Stimulated activated CD4-positive, alpha-beta T cell treated with anti-CD3 and anti-CD28 coated beads, TNF-alpha, amount 100 ng/mL, for 1 hour (primary cell): ENCODE measurements at places on chromosomes 1 and 21.

DNA sequence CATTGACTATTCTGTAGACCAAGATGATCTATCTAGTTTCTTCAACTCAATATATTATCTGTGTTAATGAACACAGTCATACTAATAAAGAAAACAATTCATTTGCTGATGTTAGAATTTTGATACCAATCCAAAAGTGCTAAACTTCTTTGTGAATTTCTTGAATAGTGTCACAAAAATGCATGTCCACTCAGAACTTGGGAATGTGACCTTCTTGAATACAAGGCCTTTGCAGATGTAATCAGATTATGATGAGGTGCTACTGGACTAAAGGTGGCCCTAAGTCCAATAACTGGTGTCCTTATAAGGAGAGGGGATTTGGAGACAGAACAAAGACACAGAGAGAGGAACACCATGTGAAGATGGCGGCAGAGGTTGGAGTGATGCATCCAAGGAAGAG lies 305.8 kb upstream of the ZP4 start:
- no peak for DNase-seq

DNA sequence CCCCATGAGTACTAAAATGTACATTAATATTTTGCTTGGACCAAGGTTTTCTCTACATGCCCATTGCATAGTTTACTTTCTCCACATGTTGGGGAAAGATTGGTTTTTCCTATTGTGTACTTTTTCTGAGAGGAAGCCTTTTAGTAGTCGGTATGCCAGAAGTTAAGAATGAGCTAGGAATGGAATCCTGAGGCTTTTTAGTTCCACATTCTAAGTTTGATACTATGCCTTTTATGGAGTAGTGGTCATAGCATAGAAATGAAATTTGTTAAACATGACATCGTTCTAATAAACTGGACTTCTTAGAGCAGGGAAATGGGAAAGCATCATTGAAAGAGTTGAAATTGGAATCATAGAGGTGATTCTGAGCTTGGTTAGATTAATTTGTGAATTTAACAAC lies 64.3 kb downstream of the BCL9 start:
- no peak for DNase-seq

GRCh38 chr1:117535821-117536220 lies 70.0 kb upstream of the TENT5C start:
- DNase-seq = no peak

DNA sequence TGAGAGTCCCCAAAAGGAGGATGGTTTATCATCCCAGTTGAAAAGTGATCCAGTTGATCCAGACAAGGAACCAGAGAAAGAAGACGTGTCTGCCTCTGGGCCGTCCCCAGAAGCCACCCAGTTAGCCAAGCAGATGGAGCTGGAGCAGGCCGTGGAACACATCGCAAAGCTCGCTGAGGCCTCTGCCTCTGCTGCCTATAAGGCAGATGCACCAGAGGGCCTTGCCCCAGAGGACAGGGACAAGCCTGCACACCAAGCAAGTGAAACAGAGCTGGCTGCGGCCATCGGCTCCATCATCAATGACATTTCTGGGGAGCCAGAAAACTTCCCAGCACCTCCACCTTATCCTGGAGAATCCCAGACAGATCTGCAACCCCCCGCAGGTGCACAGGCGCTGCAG lies 43.3 kb downstream of the ZBTB17 start:
- no peak for DNase-seq

DNA sequence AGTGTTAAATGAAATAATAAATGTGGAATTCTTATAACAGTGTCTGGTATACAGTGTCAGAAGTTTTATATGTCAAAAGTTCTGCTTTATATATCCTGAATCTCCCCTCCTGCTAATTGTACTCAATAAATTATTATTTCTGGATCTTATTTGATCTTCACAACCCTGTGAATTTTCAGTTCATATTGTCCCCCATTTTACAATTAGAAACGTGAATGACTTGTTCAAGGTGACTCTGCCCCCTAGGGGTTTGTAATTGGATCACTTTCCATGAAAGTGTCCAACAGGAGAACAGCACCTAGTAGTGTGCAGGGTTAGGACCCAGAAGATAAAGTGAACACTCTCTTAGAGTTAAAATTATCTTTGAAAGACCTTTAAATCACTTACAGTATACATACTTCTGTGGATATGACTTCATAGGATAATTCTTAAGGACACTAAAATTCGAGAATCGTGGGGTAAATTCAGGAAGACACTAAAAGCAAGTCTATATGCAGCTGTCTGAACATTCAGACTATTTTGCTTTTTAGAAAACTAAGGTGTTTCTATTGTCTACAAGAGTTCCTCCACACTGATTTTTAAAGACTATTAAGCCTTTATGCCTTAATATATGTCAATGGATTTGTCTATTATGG lies 4.5 kb upstream of the DDR2 start:
- no peak for DNase-seq

DNA sequence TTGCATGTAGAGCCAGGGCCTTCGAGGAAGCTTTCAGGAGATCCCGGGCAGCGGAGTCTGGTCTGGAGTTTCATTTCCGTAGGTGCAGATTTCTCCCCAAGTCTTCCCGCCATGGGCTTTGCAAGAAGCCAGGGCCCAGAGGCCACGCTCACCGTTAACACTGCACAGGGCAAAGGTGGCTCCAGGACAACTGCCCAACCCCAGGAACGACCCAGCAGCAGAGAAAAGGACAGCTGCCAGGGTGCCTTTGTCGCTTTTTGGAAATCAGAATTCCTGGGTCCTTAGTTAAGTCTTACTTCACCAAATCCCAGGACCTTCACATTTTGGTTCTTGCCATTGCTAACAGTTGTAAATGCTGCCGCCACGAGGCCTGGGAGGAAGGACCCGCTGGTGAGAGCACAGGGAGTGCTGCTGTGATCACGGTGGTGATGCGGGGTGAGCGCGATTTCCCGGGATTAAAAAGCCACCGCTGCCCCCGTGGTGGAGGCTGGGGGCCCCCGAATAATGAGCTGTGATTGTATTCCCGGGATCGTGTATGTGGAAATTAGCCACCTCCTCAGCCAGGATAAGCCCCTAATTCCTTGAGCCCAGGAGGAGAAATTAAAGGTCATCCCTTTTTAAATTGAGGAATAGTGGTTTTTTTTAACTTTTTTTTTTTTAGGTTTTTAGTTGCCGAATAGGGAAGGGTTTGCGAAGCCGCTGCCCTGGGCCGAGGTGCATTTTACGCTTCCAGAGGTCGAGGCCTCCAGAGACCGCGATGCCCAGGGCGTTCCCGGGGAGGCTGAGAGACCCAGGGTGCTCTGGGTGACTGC lies 8.2 kb downstream of the SIM2 start:
- no peak for DNase-seq

- DNase-seq = no peak
Observed at GRCh38 chr1:197413564-197413963, 145.5 kb downstream of the CRB1 start.

DNA sequence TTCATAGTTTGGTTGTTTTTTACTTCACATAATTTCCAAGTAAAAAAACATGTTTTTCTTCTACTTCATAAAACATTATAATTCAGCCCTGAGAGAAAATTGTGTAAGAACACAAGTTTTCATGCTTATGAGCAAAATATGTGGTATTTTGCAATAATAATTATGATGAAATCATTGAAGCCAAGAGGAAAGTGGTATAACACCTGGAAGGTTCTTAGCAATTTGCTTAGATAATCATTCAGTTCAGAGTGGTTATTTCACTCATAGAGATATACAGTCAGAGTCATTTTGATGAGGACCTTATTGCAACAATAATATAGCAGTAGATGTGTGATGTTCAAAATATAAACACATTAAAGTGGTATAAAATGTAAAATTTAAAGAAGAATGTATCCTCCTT lies 94.5 kb downstream of the PLPPR4 start:
- no peak for DNase-seq

GRCh38 chr1:68081775-68082283 lies 31.4 kb upstream of the DIRAS3 start:
- DNase-seq = no peak

DNA sequence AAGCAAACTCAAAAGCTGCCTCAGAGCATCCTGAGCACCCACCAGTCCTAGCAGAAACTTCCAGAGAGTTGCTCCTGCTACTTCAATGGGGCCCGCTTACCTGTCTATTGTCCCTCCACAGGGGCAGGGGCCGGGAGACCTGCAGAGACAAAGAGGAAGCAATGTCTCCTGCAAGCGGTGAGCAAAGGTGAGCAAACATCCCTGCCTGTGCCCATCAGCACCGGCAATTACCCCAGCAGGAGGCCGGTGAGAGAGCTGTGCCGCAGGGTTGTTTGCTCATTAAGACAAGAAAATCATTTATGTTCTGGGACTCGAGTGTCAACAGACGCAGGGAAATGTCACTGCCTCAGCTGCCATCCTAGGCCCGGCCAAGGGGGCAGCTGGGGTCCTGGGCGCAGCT lies 53.8 kb upstream of the TARDBP start:
- no peak for DNase-seq

DNA sequence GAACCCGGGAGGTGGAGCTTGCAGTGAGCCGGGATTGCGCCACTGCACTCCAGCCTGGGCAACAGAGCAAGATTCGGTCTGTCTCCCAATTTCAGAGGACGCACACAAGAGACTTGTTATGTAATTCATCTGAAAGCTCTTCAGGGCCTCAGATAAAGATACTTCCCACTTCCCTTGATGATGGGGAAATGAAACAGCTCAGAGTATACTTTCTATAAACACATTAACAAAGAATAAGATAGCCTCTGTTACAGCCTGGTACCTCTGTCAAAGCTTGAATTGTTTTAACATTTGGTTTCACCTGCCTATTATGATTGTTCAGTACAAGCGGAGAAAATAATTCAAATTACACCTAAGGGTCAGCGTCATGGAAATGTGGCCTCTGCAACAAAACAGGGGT lies 622.9 kb upstream of the ADGRL4 start:
- no peak for DNase-seq

DNA sequence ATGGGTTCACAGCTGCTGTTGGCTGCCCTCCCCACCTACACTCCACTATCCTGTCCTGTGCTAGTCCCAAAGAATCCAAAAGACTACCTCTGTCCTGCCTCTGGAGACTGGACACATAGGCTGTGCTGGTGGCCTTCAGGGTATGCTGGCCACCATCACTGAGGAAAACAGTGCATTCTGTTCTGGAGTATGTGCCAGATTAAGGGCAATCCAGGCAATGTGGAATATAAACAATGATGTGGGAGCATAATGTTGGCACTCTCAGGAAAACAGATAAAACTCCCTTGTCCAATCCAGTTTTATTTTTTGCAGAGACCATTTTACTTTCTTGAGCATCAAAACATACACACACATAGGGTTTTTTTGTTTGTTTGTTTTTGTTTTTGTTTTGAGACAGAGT lies 94.3 kb downstream of the GLUL start:
- no peak for DNase-seq

DNA sequence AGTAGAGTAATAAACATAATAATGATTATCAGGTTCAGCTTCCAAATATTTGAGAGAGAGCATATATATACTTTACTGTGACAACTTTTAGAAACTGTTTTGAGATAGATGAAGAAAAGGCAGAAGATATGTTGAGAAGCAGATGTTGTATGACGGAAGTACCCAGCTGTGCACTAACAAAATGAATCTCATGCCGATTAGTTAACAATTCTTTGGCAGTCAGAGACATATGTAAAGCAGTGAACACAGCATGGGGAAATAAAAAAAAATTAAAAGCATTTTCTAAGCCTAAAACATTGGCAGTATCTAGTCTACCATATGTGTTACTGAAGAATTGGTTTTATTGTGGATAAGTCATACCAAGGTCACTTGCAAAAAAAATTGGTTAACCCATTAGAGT lies 51.8 kb downstream of the MAGI3 start:
- no peak for DNase-seq

GRCh38 chr1:243270097-243270864 lies 14.4 kb downstream of the SDCCAG8 start:
- no peak for DNase-seq

DNA sequence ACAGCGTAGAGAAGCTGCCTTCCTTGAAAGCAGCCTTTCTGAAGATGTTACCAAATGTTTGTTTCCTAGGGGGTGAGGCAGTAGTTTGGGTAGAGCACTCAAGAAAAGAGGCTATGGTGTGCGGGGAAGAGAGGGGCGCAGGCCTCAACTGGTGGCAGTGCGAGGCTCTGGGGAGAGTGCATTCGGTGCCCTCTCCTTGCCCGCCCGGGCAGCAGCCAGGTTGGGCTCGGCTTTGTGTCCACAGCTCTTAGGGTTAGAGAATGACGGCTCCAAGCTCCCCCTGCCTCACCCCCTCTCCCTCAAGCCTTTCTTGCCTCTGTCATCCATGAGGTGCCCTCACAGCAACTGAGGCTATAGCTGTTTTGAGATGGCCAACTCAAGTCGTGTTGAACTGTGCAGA lies 899 bp upstream of the SLFNL1 start:
- DNase-seq = no peak

DNA sequence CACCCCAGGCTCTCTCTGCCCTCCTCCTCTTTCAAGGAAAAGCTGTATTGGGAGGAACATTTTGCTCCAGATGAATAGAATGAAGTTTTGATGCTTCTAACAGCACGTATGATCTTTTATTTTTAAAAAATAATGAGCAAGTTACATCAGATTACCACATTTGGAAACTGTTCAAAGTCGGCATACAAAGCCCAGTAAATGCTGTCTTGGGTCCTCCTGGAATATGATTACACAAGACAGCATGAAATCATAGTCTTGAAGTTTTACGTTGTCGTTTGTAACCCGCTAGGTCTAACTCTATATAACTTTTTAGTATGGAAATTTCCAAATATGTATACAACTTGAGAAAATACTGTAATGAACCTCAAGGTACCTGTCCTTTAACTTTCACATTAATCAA lies 385.6 kb downstream of the HLX start:
- no peak for DNase-seq

DNA sequence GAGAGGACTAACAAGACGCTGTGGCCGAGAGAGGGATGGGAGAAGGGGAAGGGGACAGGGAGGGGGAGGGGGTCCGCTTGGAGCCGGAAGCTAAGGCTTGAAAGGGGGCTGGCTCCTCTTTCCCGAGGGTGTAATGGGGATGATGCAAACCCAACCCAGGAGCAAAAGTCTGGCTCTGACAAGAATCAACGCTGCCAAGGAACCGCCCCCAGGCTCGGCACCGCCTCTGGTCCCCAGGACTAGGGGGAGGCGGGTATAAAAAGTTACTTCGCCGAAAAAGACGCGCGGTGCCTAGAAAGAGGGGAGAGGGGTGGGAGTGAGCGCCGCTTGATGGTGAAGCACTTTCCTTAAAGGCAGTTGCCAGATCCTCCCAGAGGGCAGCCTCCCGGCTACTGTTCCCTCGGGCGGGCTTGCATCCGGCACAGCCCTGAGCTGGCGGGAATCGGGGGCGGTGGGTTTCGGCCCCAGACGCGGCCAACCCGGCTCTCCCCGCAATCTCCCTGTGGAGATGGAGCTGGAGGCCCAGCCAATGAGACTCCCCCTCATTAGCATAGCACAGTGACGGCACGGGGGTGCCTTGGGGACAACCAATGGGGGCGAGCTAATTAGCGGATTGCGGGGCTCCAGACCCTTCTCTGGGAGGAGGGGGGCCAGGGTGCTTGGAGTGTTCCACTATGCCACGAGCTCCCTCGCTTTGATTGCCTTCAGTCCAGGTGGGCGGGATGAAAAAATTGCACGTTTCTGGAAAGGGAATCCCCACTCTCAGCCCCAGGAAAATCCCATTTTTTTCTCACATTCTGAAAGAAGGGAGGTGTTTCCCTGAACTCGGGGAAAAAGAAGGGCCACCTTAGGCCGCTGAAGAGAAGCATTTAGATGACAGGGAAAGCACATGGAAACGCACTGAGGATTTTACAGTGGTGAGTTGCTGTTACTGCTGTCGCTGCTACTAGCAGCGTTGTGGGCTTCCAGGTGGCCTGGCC lies at the start of gene KCNT2:
Gene KCNT2 (minus strand): TSS at position 51 of the 980 bp plus-strand sequence. CDS start 131 bp downstream, outside the sequence.
- DNase-seq = no peak
